Activated CD8-positive, alpha-beta memory T cell treated with anti-CD3 and anti-CD28 coated beads, Interleukin-2, amount 50 U/mL, for 48 hours (primary cell): ENCODE measurements at places on chromosomes 5 and 9.

GRCh38 chr5:124001036-124001615 is 489.1 kb downstream of the CSNK1G3 start:
- no peak for DNase-seq

DNA sequence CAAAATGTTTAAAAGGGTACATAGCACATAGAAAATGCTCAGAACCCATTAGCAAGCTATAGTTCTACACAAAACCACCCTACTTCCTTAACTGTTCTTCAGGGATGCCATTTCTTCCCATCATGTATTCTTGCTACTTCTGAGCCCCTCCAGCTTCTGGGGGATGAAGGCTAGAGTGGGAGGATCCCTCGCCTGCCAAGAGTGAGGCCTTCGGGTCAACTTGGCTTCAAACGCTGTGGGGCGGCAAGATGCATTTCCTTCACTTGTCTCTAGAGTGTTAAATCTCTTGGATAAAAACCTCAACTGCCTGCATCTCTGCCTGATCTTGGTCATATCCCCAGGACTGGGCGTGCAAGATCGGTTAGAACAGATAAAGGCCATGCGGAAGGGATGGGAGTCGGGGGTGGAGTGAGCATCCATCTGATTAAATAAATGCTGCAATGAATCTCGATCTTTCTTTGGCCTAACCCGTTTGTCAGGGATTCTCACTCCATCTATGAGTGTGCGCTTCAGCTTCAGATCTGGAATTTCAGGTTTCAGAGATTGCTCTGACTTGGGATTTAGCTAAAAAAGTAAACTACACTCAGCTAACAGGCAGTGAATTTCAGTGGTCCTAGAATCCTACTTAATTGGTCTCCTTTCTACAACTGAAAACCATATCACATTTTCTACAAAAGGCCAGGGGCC is 118.0 kb upstream of the PANK3 start:
- DNase-seq, result no peak

GRCh38 chr5:101103874-101104273 is 200.8 kb upstream of the ST8SIA4 start:
- no peak for DNase-seq

- no peak for DNase-seq
These were observed 981.7 kb downstream of the NR2F1-AS1 start for GRCh38 chr5:92599217-92599810.

DNA sequence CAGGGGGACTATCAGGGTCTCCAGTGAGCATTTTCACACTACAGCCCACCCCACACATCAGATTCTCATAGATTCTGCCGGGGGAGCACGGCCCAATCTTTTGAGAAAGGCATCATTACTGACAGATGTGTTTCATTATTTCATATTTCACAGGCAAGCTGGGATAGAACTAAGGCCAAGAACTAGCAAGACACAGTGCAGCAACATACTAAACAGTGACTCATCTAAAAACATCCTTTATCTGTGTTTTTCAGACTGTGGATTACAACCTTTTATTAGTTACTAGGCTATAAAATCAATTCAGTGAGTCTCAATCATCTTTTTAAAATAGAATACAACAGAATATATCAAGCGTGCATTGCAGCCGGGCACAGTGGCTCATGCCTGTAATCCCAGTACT is 59.8 kb downstream of the CPLANE1 start:
- DNase-seq, result no peak

- no peak for DNase-seq
These were observed 15.9 kb upstream of the ABLIM3 start for GRCh38 chr5:149125386-149125891.

DNA sequence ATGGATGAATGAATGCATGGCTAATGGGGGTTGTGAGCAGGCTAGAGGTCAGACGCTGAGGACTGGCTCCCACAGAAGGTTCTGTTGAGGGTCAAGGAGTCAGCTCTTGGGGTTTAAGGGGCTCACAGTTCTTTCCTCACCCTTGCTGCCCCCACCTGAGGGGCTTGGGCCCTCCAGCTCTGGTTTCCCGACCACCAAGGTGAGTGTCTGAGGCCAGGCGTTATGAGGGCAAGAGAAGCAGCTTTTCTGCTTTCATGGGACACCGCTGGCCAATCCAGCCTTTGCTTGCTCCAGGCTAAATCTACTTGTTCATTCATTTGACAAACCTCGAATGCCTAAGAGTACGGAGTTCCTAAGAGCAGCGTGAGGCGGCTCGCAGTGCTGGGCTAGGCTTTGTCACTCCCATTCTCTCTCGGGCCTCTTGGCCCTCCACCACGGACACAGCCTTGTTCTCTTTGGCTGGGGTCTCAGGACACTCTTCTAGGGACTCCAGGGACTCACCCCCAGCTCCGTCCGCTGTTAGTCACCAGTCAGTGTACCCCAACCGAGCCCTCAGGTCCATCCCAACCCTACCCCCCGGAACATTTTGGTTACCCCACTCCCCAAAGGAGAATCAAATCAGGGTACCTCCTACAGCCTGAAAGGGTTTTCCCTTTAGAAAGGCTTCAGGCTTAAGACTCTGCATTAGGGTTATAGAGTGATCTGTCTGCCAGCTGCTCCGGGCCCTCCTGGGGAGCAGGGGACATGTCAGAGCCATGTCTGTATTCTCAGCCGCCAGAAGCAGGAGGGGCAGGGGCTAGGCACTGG is 210.1 kb upstream of the MVB12B start:
- peak; percentile 18 for DNase-seq

DNA sequence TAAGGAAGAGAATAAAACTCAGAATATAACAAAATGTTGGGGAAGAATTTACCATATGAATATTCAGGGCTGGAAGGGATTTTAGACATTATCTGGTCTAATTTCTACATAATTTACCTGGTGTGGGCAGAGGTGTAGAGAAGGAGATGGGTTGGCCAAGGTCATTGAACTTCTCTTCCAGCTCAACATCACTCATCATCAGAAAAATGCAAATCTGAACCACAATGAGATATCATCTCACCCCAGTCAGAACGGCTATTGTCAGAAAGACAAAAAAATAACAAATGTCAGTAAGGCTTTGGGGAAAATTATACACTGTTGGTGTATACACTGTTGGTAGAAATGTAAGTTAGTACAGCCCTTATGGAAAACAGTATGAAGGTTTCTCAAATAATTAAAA is 121.7 kb downstream of the PTTG1 start:
- no peak for DNase-seq

DNA sequence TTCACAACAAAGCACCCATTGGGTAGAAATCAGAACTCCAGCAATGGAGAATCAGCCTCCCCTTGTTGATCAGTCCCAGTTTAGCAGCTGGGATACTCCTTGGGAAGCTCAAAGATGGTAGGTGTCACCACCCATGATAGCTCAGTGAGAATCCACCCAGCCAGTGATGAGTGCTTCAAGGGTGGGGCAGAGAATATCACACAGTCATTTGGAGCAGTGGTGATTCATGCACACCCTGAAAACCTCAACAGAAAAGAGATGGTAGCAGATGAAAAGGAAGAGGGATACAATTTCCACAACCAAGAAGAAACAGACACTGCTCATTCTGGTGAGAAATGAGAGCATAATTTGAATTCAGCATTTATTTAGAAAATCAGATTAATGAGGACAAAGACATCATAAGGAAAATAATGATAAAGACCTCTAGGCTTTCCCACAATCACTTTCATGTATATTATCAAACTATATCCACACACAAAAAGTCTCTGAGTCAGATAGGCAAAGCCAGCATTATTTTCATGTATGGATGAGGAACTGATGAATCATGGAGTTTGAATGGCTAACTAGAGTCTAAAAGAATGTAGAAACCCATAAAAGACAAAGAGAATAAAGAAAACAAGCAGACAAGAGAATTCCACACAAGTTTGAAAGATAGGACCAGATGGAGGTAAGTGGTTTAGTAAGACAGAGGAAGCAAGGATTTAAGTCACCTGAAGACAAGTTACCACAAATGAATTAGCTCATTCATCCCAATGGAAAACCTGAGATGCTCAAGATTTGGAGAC is 82.9 kb downstream of the FEM1C start:
- peak; percentile 64 for DNase-seq

GRCh38 chr9:89137542-89138462 is 40.8 kb downstream of the SHC3 start:
- DNase-seq, result no peak

GRCh38 chr5:129120158-129120581 is 25.6 kb downstream of the ISOC1 start:
- no peak for DNase-seq

DNA sequence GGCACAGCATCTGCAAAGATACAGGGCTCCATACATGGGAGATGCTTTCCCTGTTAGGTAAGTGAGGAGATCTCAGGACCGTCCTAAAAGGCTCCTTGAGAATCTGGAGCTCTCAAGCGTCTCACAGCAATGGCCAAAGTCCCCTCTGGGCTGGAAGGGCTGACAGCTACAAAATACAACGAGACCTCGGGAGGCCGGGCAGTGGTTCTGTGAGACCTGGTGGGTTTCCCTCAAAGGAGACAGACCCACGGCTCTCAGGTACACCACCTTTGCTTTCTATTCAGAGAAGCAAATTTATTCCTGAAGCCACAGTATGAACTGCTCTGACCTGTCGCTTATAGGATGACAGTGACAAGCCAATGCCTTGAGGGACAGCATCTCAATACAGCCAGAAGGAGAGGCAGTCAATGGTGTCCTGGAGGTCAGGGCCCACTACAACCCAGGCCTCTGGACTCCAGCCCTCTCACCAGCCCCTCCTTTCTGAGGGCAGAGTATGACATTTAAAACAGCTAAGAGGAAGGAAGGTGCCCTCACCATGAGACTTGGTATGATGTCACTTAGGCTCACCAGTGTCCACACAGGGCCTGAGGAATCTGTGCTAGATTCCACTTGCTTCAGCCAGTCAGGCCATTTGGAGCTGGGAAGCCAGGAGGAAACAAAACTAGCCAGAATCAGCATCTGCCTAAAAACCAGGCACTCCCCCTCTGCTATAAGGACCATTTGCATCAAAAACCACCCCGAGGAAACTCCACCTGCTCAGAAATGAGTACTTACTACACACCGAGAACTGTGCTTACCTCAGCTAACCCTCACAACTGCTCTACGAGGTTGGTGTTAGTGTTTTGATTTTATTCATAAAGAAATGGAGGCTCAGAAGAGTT is 86.5 kb upstream of the FSTL4 start:
- no peak for DNase-seq

DNA sequence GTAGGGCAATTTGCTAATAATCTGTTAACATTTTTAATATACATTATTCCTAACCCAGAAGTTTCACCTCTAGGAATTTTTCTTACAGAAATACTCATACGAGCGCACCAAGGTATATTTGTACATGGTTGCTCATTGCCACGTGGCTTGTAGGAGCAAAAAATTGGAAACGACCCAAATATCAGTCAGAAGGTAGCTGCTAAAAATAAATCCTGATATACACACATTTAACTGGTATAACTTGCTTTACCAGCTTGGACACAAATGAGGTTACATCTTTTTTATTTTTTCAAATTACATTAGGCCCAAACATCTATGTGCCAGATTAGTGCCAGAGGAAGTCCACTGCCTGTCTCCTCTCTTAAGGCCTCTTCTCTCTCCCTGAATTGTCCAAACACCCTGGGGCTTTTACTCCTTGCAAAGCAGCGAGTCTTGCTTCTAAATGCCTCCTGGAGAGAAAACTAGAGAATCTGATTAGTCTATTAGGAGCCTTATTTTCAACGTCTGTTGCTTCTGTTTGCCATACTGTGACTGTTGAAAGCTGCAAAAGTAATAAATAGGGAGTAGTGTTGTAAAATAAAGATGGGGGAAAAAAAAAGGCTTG is 92.0 kb upstream of the SSBP2 start:
- no peak for DNase-seq

DNA sequence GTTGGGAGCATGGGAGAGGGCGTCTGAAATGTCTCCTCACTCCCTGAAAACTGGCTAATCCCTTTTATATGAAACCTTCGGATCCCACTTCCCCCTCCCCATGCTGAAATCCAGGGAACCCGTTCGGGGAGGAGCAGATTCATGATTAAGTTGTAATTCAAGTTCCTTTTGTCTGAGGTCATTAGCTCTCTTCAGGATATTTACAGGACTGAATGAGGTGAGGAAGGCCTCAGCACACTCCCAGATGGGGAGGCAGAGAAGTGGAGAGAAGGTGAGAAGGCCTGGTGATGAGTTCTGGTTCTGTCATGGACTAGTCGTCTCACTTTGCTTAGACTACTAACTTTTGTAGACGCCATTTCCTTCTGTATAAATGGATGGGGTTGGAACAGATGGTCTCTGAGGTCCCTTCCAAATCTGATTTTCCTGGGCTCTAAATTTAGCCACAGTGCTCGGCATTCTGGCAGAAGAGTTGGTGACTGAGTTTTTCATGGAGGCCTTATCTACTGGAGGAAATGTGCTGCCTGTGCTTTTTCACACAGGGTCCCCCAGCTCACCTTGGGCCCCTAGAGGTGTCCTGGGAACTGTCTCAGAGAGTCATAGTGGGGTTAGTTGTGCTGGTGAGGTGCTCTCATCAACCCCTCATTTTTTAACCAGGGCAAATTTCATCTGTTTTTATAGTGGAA is 62.3 kb downstream of the PRDM6 start:
- DNase-seq, result no peak

DNA sequence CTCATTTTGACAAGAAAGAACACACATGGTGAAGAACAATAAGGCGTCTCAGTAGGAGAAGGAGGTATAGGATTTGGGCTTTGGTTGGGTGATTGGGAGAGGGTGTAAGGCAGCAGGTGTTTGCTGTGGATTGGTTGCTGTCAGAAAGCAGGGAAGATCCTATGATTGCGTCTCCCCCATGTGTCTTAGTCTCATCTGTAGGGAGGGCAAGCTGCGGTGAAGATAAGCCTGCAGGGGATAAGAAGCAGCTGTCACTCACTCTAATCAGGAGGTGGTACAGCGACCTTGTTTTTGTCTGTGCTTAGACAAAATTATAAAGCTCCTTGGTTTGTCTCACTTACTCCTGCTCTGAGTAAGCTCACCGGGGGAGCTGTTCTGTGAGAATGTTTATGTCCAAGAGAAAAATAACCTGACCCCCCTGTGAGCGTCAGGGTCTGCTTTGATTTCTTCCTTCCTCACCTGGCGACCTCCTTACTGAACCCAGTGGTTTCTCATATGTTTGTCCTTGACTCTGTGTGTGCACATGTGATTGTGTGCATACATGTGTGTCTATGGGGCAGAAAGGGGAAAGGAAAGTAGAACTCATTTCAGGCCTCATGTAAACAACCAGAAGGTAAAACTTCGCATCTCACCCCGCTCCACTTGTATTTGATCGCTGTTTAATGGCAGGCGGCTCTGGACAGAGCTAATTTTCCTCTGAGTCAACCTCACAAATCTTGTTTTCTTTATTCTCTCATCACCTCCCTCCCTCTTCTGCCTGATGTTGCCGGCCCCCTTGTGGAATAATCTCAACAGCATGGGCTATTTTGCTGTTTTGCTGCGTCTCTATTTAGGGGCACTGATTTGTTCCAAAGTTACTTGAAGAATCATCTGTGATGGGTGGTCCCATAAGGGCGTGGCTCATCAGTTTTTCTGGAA is 105.6 kb downstream of the TENT4A start:
- DNase-seq, result no peak
